ENCODE measurements at places on chromosomes 2 and 18.

DNA sequence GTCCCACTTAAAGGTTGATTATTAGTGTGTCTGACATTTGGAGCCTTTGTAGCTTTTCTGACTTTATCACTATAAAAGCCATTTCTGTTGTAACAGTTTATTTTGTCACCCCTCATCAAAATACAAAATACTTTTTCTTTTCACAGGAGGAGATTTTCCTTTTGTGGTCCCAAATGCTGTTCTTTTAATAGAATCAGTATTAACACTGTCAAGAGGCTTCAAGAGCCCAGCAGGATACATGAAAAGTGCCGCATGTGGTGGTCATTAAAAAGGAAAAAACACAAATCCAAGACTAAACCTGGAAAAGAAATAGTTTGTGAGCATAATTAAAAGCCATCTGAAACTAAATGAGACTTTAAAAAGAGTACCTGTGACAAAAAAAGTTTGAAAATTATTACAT lies 515.7 kb downstream of the DCDC2C start:
- no peak for DNase-seq

DNA sequence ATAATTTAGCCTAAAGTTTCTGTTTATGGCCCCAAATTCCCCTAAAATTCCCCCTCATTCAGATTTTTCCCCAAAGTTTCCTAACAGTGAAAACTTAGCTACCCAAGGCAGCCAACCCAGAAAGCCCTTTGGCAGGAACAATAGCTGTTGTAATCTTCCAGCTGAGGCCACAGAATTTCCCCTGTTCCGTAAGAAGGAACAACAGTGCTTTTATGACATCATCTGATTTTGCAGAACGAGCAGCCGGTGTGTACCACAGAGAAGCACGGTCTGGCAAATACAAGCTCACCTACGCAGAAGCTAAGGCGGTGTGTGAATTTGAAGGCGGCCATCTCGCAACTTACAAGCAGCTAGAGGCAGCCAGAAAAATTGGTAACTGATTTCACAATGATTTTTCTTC lies 6.3 kb downstream of the TNFAIP6 start:
- peak; percentile 63 for DNase-seq

GRCh38 chr18:58714259-58714658 lies 43.0 kb downstream of the MALT1 start:
- no peak for DNase-seq

- no peak for DNase-seq
These were observed 36.2 kb downstream of the ACOXL start for GRCh38 chr2:110768591-110768990.

- no peak for DNase-seq
These were observed 106.4 kb upstream of the CCDC85A start for GRCh38 chr2:56077359-56077915.

- DNase-seq: no peak
These were observed 35.4 kb downstream of the INSIG2 start for GRCh38 chr2:118123561-118124232.

- DNase-seq: no peak
These were observed 178.7 kb downstream of the CLIP4 start for GRCh38 chr2:29293830-29294438.

DNA sequence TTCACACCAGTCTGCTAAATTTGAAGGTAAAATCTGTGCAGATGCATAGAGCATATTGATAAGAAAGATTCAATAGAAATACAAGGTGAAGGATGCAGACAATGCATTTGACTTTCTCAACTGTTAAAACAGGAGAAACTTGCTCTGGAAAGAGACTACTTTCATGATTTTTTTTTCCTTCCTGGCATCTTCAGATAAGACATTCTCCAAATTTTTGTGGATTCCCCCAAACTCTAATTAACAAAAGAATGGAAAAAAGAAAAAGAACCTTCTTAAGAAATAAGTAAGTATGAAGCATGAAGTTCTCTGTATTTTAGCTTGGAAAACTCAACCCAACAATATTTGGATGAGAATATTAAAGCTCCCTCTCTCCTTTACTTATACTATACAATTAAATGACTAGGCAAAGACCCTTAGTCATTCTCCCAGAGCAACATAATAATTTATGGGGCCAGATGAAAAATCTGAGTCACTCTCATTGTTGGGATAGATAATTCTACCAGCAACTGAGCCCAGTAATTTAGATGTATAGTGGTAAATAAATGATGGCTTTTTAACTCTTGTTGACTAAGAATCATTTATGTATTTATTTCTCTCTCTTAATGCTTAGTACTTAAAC lies 298.7 kb upstream of the COL3A1 start:
- no peak for DNase-seq

DNA sequence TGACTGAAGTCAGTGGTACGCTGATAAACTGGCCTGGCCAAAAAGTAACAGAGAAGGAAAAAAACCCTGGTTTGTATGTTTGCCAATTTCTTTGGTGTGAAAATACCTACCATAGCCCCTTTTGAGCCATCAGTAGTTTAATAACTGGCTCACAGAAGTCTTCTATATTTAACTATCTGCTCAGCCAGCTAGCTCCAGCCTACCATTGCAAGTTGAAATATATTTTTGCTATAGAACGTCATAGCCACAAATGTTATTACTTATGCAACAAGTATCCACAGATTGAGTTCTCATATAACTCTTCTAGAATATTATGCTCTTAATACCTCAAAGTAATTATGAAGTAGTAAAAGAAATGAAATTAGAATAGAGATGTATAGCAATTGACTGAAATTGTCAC lies 25.2 kb downstream of the RPE start:
- DNase-seq: no peak

GRCh38 chr2:197137231-197137630 lies 173.3 kb downstream of the ANKRD44 start:
- no peak for DNase-seq

- DNase-seq: no peak
These were observed 138.7 kb downstream of the RNF152 start for GRCh38 chr18:61754039-61754583.

GRCh38 chr2:114056294-114057143 lies 166.6 kb downstream of the ACTR3 start:
- no peak for DNase-seq

DNA sequence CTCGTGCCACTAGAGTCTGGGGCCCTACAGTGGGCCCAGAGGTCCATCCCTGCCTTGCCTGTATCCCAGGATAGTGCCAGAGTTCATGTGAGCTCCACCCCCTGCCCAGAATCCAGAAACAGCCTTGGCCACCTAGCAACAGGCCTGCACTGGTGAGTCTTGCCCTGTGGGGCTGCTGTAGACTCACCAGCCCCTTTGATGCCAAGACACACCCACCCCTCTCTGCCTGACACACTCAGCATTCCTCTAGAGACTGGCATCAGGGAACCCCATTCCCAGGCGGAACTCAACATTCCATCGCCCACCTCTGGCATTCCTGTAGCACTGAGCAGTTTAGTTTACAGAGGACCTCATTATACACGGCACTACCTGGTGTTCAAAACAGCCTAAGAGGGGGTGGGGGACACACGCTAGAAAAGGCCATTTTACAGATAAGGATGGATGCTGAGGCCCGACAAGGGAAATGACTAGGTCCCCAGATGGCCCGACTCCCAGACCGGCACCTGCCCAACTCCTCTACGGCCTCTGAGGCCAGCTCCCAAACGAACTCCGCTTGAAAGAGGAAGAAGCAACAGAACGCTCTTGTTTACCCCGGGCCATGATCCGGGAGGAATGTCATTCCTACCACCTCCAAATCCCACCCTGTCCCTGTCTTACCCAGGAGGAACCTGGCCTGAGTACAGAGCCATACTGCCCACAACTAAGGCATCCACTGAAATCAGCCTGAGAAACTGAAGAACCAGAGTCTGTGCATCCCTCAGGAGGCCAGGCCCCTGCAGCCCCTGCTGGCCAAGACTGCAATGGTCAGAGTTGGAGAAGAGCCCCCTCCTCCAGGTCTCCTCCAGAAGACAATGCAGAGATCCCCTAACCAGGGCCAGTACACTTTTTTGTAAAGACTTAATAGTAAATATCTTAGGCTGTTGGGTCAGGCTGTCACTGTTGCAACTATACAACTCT lies 180.2 kb downstream of the TNS1 start:
- no peak for DNase-seq

GRCh38 chr2:168239281-168239680 lies 8.1 kb downstream of the STK39 start:
- DNase-seq: no peak

DNA sequence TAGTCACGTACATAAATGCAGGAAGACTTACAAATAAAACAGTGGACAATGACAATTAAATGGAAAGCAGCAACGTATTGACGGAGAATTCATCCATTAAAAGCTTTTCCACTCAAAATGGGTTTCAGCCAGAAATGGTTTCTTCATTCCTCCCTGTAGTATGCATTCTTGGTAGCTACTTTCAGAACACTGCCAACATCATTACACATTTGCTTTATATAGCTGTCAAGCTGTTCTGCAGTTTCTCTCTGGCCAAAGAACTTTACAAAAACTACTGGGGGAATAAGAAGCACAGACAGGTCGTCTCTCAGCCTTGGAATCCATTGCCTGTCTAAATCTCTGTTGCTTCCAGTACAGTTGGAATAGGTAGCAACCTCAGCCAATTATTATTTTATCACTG lies 84.1 kb upstream of the NCKAP5 start:
- DNase-seq: no peak

DNA sequence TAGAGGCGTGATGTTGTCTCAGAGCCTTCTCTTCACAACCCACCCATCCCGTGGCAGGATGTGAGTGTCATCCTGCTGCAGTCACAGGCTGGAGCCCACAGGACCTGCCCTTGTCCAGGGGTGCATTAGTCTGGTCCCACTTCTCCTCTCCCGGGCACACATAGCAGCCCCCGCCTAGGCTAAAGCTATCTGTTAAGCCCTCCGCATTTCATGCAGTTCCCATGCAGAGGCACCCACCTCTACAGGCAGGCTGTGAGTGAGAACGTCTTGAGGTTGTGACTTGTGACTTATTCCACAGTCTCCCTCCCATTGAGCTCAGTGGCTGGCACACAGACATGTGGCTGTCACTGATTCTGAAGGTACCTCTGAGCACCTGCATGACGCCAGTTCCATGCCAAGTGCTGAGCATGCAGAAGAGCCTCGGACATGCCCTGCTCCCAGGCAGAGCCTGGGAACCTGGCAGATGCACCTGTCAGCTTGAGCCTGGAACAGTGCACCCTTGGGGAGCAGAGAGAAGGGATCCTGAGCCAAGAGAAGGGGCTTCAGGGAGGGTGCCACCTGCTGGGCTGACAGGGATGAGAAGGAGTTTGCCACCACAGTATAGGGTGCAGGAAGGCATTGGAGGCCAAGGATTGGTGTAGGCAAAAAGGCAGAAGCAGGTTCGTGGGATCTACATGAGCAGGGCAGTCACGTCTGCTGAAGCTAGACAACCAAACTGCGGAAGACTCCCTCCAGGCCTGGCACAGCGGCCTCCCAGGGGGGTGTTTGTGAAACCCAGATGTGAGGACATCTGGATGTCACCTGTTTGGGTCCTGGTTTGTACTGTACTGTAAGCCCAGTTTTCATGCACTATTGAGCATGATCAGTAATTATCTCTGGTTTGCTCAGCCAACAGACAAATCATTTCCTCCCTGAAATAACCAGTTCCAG lies 213.6 kb downstream of the GLI2 start:
- no peak for DNase-seq

DNA sequence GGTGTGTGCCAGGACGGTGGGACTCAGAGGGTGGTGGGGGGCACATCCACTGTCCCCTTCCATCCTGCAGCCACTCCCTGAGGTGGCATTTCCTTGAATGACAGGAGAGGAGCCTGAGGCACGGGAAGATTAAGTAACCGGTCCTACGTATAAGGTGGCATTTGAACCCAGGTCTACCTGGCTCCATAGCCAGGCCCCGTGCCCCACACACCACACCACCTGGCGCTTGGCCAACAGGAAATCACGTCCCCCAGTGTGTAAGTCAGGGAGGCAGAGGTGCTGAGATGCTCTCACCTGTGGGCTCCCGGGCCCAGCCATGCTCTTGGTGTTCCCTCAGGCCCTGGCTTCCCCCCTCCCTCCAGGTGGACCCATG lies 53.7 kb downstream of the HPCAL1 start:
- no peak for DNase-seq

GRCh38 chr2:204049635-204050034 lies 113.1 kb downstream of the ICOS start:
- DNase-seq: no peak

GRCh38 chr2:11746807-11747459 lies 501 bp downstream of the LPIN1 start:
- no peak for DNase-seq

DNA sequence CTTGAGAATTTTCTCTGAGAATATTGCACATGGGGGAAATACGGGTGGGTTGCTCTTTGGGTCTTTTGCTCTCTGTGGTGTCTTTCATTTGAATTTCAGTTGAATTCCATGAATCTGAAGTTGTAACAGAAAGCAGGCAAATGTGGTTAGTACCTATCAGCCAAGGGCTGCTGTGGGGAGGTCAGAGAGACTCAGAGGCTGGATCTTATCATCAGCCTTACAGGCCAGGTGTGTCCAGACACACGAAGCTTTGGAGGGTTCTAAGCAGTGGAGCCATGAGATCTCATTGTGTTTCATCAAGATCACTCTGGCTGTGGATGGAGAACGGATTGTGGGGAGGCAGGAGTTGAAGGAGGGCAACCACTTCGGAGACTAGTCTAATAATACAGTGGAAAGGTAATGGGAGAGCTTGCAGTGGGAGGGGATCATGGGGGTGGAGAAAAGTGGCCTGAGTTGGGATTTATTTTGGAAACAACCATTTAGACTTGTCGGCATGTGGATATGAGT lies 68.1 kb downstream of the GNAL start:
- no peak for DNase-seq

GRCh38 chr2:102451968-102452367 lies 21.1 kb upstream of the SLC9A4 start:
- no peak for DNase-seq
